ENCODE measurements at places on chromosomes 6 and 20. TPM values are rescaled to one million over a fixed set of nuclear protein-coding genes. Genes with fewer than 3 reads are reported as not detected.

LPA gene
- not detected for polyA plus RNA-seq

ACOT8 gene
- polyA plus RNA-seq = 43.0 TPM

HLA-DRB1 gene
- polyA plus RNA-seq = 95.6 TPM

KCNG1 gene
- polyA plus RNA-seq = not detected

IRF4 gene
- 10.1 TPM for polyA plus RNA-seq

TRAPPC3L gene
- not detected for polyA plus RNA-seq

SAMD10 gene
- 8.3 TPM for polyA plus RNA-seq

LGSN gene
- polyA plus RNA-seq = not detected

TBC1D22B gene
- 8.2 TPM for polyA plus RNA-seq

TGM3 gene
- not detected for polyA plus RNA-seq

GRCh38 chr6:164826831-164827468 lies 482.5 kb downstream of the C6orf118 start:
- H3K27ac ChIP-seq = no peak overlapping the region
- H3K36me3 ChIP-seq = no peaks in the 10 kb centered on the region
- H3K4me1 ChIP-seq = no peaks in the 10 kb centered on the region
- no peak for DNase-seq
- no peaks in the 10 kb centered on the region for H3K27me3 ChIP-seq
- H3K4me3 ChIP-seq = no peak overlapping the region

DNA sequence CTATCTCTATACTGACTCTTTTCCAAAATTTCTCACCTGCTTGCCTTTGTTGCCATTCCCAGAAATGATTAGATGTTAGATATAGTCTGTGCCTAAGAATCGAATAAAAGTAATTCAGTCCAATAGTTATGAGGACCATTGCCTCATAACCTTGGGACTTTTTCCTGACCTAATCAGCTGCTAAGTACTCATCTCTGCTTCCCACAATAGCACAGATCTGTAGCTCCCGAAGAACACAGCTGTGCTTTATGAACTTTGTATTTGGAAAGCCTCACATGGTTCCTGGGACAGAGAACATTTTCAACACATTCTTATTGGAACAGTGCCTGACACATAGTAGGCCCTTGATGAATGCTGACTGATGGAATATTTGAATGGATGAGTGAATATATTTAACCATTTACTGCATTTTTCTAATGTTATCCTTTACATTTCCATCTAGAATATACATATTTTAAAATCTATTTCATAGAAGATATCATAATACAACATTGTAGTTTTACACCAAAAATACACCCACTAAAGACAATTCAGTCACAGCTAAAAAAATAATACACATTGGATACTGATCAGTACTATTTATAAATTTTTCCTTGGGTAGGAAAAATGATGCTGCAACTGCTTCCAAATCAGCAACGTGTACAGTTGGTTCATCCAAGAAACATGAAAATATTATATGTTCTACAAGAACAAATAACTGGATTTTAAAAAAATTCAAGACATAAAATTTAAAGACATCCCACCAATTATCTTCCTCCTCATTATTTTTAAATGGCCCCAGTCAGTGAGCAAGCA lies 53.9 kb downstream of the HS3ST5 start:
- no peaks in the 10 kb centered on the region for H3K27me3 ChIP-seq
- no peak for DNase-seq
- H3K4me1 ChIP-seq = no peaks in the 10 kb centered on the region
- H3K4me3 ChIP-seq = no peak overlapping the region
- no peaks in the 10 kb centered on the region for H3K36me3 ChIP-seq
- H3K27ac ChIP-seq = no peak overlapping the region

DNA sequence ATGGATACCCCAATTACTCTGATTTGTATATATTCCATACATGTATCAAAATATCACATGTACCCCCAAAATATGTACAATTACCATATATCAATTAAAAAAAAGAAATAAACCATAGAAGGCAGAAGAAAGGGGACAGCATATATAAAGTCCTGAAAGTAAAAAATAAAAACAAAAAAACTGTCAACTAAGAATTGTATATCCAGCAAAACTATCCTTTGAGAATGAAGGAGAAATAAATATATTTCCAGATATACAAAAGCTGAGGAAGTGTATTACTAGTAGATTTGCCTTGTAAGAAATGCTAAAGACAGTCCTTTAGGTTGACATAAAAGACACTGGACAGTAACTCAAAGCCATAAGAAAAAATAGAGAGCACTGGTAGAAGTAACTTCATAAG lies 9.3 kb upstream of the RIPOR2 start:
- peaks cover 43% of the 10 kb centered on the region for H3K36me3 ChIP-seq
- H3K4me3 ChIP-seq = no peak overlapping the region
- no peaks in the 10 kb centered on the region for H3K27me3 ChIP-seq
- no peak for DNase-seq
- no peak overlapping the region for H3K27ac ChIP-seq
- peaks cover 31% of the 10 kb centered on the region for H3K4me1 ChIP-seq

DNA sequence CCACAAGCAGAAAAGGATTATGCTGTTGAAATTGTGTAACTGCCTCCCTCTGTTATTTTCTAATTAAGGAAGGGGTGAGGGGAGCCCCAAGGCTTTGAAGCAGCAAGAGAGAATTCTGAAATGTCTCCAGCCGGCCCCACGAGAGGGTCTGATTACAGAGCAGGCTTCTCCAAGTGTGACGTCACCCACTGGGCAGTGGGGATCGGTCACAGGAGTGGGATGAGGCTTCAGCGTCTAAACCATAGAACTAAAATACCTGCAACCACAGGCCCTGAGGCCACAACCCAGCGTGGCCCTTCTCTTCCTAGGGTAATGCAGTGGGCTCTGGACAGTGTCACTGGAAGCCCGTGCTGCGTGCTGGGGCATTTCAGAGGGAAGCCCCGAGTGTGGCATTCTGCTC lies 38.6 kb upstream of the APCDD1L start:
- H3K27me3 ChIP-seq = no peaks in the 10 kb centered on the region
- DNase-seq = no peak
- H3K36me3 ChIP-seq = no peaks in the 10 kb centered on the region
- no peak overlapping the region for H3K27ac ChIP-seq

DNA sequence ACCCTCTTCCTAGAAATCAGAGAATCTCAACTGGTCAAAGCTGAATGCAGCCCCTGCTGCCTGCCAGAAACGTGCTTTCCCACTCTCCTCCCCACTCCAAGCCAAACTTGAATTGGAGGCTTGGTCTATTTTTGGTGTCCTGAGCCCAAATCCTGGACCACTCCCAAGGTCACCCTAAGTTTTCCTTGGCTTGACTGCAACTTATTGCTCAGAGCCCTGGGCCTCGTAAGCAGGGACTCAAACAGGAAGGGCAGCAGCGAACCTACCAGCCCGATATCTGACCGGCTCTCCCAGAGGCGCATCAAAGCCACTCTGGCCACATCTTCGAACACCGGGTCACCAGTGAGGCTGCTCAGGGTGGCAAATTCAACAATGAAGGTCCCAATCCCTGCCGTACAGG lies 12.7 kb downstream of the EDEM2 start:
- no peak overlapping the region for H3K4me3 ChIP-seq
- no peaks in the 10 kb centered on the region for H3K27me3 ChIP-seq
- no peaks in the 10 kb centered on the region for H3K4me1 ChIP-seq

- H3K27ac ChIP-seq = no peak overlapping the region
- H3K4me3 ChIP-seq = no peak overlapping the region
- no peaks in the 10 kb centered on the region for H3K4me1 ChIP-seq
- no peaks in the 10 kb centered on the region for H3K36me3 ChIP-seq
- no peak for DNase-seq
These were observed 29.0 kb downstream of the MAS1 start for GRCh38 chr6:159919800-159920199.

DNA sequence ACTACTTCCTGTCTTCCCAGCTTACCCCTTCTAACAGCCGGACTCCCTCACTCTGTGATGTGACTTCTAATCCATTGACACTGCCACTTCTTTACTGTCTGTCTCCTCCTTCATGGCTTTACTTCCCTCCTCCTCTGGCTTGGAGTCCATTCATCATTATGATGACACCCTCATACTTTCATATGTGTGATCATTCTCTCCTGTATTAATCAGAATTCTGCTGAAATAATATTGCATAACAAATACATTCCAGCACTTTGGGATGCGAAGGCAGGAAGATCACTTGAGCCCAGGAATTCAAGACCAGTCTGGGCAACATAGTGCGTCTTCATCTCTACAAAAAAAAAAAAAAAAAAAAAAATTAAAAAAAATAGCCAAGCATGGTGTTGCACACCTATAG lies 147.9 kb upstream of the BTBD3 start:
- no peak overlapping the region for H3K4me3 ChIP-seq
- no peaks in the 10 kb centered on the region for H3K27me3 ChIP-seq
- no peaks in the 10 kb centered on the region for H3K4me1 ChIP-seq
- no peaks in the 10 kb centered on the region for H3K36me3 ChIP-seq
- no peak for DNase-seq
- H3K27ac ChIP-seq = no peak overlapping the region

DNA sequence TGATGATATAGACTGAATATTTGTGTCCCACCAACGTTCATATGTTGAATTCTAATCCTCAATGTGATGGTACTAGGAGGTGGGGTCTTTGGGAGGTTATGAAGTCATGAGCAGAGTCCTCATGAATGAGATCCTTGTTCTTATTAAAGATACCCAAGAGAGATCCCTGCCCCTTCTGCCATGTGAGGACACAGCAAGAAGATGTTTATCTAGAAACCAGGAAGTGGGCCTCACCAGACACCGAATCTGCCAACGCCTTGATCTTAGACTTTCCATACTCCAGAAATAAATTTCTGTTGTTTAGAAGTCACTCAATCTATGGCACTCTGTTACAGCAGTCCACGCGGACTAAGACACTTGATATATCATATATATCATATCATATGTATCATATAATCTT lies 67.7 kb upstream of the GCM1 start:
- H3K27ac ChIP-seq = no peak overlapping the region
- no peak overlapping the region for H3K4me3 ChIP-seq
- peaks cover 8% of the 10 kb centered on the region for H3K4me1 ChIP-seq
- H3K27me3 ChIP-seq = no peaks in the 10 kb centered on the region
- H3K36me3 ChIP-seq = no peaks in the 10 kb centered on the region
- no peak for DNase-seq

- DNase-seq = no peak
- H3K27me3 ChIP-seq = no peaks in the 10 kb centered on the region
- H3K36me3 ChIP-seq = peaks cover 3% of the 10 kb centered on the region
These were observed 43.5 kb upstream of the TIAM2 start for GRCh38 chr6:154951345-154952200.

DNA sequence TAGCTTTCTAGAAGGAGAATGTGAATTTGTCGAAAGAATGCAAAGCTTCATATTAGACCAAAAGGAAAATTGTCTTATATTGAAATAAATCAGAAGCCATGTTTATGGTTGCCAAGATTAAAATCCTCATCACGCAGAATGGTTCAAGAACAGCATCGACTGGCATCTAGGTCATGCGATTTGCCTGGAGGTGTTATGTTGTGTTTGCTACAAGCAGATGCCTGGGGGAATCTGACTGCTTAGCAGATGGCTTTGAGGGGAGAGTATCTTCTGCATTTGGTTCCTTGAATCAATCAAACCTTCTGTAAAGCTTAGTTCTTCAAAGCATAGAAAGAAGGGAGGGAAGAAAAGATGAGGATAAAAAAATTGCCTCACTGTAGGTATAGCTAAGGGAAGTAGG lies 585.8 kb downstream of the QKI start:
- H3K36me3 ChIP-seq = no peaks in the 10 kb centered on the region
- no peak overlapping the region for H3K27ac ChIP-seq
- H3K4me1 ChIP-seq = no peaks in the 10 kb centered on the region

DNA sequence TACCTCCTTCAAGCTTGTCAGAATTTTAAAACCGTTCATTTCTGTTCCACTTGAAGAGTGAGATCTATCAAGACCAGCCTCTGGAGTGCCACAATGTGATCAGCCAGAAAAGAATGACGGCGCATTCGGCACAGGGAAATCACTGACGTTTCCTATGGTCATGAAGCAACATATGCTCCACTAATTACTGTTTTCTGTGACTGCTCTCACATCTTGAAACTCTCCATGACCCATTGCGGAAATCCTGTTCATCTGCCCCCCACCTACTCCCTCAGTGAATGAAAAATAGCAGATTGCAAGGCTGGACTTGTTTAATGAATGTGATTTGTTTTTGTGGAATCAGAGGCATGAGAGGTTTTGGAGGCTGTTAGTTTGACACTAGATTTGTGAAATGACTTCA lies 53.2 kb downstream of the SAMD5 start:
- no peak overlapping the region for H3K27ac ChIP-seq
- no peak for DNase-seq
- H3K4me3 ChIP-seq = no peak overlapping the region
- no peaks in the 10 kb centered on the region for H3K27me3 ChIP-seq
- no peaks in the 10 kb centered on the region for H3K4me1 ChIP-seq
- no peaks in the 10 kb centered on the region for H3K36me3 ChIP-seq

GRCh38 chr6:54992789-54993188 lies 146.2 kb downstream of the FAM83B start:
- no peaks in the 10 kb centered on the region for H3K27me3 ChIP-seq
- no peaks in the 10 kb centered on the region for H3K4me1 ChIP-seq
- no peaks in the 10 kb centered on the region for H3K36me3 ChIP-seq
- H3K27ac ChIP-seq = no peak overlapping the region
- no peak overlapping the region for H3K4me3 ChIP-seq

GRCh38 chr20:46621492-46621891 lies 29.8 kb downstream of the SLC13A3 start:
- no peaks in the 10 kb centered on the region for H3K4me1 ChIP-seq
- no peak overlapping the region for H3K27ac ChIP-seq
- DNase-seq = no peak
- H3K4me3 ChIP-seq = no peak overlapping the region
- no peaks in the 10 kb centered on the region for H3K36me3 ChIP-seq
- peaks cover 2% of the 10 kb centered on the region for H3K27me3 ChIP-seq

GRCh38 chr6:127131275-127131674 lies 12.8 kb downstream of the RSPO3 start:
- no peak overlapping the region for H3K27ac ChIP-seq
- H3K4me1 ChIP-seq = no peaks in the 10 kb centered on the region
- no peaks in the 10 kb centered on the region for H3K36me3 ChIP-seq

DNA sequence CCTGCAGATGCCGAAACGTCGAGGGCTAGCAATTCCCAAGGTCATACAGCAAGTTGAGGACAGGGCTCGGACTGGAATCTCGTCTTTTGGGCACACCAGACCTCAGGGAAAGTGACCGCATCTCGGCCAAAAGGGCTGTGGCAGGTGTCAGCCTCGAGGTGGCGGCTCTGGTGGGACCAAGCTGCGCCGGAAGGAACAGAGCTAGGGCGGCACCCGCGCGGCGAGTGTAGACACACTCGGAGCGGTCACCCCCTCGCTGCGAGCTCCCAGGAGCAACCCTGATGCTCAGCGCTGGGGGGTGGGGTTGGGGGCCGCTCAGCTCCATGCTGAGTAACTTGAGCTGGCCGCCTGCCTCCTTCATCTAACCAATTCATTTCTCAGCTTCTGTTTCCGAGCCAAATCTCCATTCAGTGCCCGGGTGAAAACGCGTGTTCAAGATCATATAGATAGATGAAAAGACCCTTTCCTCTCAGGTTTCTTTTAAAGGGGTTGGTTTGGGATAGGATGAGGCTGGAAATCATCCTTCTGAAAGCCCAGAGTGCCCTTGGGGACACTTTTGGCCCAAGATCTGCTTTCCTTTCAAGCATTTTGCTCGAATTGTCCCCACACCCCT lies 2.2 kb upstream of the TUBB2B start:
- H3K27ac ChIP-seq = no peak overlapping the region
- H3K36me3 ChIP-seq = no peaks in the 10 kb centered on the region
- H3K27me3 ChIP-seq = peaks cover 41% of the 10 kb centered on the region

- H3K4me1 ChIP-seq = no peaks in the 10 kb centered on the region
- no peak overlapping the region for H3K27ac ChIP-seq
- no peak overlapping the region for H3K4me3 ChIP-seq
- DNase-seq = no peak
- no peaks in the 10 kb centered on the region for H3K27me3 ChIP-seq
These were observed 260.9 kb downstream of the TENT5A start for GRCh38 chr6:81491454-81492101.
